NCI-H1436 (cell line): ENCODE measurements at places on chromosomes 4 and X.
A peak's percentile ranks its signal among the peaks of the same experiment; 100 is the strongest.

GRCh38 chr4:170931321-170931720 lies 841.6 kb upstream of the AADAT start:
- no peak for DNase-seq

- no peak for DNase-seq
Measured at GRCh38 chr4:113325876-113326615, 276.6 kb downstream of the ANK2 start.

DNA sequence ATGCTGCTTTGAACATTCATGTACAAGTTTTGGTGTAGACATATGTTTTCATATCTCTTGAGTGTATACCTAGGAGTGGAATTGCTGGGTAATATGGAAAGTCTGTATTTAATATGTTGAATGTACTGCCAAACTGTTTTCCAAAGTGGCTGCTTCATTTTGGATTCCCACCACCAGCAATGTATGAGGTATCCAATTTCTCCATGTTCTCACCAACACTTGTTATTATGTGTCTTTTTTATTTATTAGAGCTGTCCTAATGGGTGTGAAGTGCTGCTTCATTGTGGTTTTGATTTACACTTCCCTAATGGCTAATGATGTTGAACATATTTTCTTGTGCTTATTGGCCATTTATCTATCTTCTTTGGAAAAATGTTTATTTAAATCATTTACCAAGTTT lies 60.4 kb downstream of the BCOR start:
- DNase-seq, result no peak

GRCh38 chrX:143058120-143058519 lies 32.4 kb downstream of the SPANXN4 start:
- no peak for DNase-seq

DNA sequence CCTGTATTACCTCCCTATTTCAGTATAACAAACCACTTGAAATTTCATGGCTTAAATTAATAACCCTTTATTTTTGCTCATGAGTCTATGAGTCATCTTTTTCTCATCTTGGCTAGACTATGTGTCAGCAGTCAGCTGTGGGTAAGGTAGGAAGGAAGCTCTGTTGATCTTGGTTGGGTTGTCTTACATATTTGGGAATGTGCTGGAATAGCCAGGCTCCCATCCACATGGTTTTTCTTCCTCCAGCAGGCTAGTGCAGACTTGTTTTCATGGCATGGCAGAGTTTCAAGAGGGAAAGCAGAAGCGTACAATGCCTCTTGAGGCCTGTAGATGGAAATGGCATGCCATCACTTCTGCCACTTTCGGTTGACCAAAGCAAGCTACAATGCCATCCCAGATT lies 89.7 kb downstream of the LINC00632 start:
- DNase-seq, result no peak

GRCh38 chrX:2497961-2498780 lies 2.6 kb downstream of the DHRSX start:
- DNase-seq, result no peak

- peak; percentile 7 for DNase-seq
Measured at GRCh38 chr4:41882625-41883347, 52.4 kb upstream of the TMEM33 start.

GRCh38 chrX:7689791-7690412 lies 153.1 kb upstream of the VCX start:
- DNase-seq, result no peak

DNA sequence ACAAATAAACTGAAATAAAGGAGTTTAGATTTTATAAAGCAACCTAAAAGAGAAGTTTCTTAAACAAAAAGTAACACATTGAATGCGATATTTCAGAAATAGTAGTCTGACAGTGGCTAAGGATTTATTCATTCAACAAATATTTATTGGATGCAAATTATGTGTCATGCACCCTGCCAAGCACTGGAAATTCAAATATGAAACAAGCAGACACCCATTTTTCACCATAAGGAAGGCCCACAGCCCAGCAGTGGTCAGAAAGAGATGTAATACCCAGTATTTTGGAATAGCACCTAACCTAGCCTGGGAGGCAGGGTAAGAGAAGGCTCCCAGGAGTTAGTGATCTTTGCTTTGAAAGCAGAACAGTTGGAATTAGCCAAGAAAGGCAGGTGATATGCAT lies 855.1 kb upstream of the TENM3 start:
- no peak for DNase-seq

- no peak for DNase-seq
Measured at GRCh38 chr4:88981556-88981955, 75.4 kb downstream of the FAM13A start.

- no peak for DNase-seq
Measured at GRCh38 chr4:23878246-23878891, 11.5 kb downstream of the PPARGC1A start.

DNA sequence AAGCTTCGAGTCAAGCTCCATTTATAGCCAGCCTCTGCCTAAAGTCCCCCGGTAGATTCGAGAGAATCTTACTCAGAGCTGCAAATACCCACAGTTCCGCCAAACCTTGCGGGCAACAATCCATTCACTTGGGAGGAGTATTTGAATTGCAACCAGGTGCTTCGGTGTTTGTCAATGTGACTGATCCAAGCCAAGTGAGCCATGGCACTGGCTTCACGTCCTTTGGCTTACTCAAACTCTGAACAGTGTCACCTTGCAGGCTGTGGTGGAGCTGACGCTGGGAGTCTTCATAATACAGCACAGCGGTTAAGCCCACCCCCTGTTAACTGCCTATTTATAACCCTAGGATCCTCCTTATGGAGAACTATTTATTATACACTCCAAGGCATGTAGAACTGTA lies 11.2 kb downstream of the CD40LG start:
- no peak for DNase-seq
